Ovary (tissue), 10 donors: ENCODE measurements at places on chromosomes 2 and 18.

DNA sequence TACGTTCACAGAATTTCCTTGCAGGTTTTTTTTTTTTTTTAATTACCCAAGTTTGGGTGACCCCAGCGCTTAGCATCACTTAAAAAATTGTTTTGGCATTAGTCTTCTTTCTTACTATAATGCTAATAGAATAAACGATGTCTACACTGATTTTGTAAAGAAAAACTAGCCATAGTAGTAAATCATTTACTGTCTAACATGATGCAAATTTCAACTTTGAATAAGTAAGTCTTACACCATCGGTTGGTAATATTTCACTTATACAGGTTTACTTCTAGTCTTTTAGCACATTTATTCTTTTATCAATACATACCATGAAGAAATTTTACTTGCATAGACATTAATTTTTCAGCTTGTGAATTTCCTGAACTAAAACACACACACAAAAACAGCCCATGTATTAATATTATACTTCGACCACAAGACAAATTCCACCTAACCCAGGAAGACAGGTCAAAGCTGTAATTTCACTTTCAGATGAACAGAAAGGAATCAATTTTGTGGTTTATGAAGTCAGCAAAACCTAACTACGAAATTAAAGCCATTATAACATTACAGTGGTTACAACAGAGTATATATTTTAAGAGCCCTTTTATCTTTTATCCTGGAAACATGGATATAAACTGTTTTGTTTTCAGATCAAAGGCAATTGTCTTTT lies 1.9 kb downstream of the YES1 start:
- no peak for DNase-seq

DNA sequence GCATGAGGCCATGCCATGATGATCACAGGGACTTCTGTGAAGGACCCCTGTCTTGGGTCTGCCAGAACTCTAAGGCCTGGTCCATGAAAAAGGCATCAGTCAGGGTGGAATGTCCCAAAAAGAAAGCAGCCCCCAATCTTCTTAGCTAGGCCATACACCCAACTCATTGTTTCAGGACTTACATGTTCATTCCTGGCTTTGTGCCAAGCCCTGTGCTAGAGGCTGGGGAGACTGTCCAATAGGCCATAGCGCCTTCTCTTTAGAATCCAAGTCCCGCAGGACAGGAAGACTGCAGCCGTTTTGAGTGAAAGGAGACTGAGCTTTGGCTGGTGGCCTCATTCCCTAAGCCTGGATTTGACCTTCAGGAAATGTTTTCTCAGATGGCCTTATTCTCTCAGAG lies 247.3 kb downstream of the PRKCE start:
- DNase-seq: no peak

DNA sequence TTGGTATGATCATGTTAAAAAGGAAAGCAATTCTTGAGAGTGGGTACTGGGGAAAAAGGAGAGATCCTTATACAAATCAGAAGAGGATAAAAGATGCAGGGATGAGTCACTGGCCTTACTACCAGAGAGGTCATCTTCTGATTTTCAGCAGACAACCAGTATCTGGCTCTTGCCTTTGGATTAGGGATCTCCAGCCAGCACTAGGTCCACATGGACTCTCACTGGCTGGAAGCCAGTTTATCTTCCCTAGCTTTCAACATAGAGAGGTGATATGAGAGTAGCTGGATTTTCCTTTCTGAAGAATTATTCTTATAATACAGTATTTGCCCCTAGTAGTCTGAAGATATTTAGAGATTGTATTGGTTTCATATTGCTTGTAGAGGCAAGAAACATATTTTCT lies 30.2 kb downstream of the CERKL start:
- no peak for DNase-seq

DNA sequence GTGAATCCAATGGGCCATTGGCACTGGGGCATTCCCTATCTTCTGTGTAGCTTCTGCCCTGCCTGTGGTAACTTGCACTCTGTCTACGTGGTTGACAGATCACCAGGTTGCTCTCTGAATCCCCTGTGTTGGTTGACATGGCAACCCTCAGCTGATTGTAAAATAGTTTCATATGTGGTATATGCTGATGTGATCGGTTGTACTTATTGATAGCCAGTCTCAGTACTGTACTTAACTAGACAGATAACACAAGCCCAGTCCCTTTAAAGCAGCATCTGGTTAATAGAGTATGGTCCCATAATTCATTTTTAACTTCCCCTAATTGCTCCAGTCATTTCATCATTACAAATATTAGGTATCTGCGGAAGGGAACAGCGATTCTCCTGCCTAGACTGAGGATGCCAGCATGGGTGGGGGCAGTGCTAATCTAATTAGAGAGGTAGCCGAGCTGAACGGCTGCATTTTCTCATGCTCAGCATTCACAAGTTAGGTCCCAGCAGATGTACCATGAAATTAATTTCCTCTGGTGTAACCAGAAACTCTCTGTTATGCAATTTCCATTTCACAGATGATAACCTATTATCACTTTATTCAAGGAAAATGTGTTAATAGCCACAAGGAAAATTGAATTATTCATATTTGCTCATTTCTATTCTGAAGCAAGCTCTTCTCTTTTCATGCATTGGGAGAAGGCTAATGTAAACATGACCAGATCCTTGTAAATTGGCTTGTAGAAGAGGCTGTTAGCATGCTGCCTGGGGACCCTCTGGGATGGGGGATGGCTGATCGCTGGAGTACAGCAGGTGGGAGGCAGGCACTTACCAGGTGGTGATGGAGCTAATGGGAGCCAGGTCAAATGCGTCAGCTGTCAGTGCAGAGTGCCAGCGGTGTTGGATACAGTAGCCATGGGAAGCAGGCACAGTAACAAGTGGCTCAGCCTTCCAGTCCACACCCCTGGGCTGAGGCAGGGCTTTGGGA lies 608.3 kb downstream of the GALR1 start:
- no peak for DNase-seq

GRCh38 chr18:24539866-24540617 lies 79.6 kb downstream of the HRH4 start:
- no peak for DNase-seq

GRCh38 chr18:59208602-59209125 lies 11.3 kb upstream of the GRP start:
- no peak for DNase-seq

GRCh38 chr18:21099442-21099841 lies 12.2 kb downstream of the ROCK1 start:
- DNase-seq: no peak

GRCh38 chr2:179518830-179519229 lies 254.2 kb upstream of the SESTD1 start:
- DNase-seq: peak; percentile 42

GRCh38 chr2:231037731-231038482 lies 584 bp downstream of the C2orf72 start:
- no peak for DNase-seq

- no peak for DNase-seq
Measured at GRCh38 chr2:63993871-63994270, 25.4 kb downstream of the VPS54 start.

GRCh38 chr2:135258193-135258592 lies 206.1 kb downstream of the RAB3GAP1 start:
- no peak for DNase-seq

DNA sequence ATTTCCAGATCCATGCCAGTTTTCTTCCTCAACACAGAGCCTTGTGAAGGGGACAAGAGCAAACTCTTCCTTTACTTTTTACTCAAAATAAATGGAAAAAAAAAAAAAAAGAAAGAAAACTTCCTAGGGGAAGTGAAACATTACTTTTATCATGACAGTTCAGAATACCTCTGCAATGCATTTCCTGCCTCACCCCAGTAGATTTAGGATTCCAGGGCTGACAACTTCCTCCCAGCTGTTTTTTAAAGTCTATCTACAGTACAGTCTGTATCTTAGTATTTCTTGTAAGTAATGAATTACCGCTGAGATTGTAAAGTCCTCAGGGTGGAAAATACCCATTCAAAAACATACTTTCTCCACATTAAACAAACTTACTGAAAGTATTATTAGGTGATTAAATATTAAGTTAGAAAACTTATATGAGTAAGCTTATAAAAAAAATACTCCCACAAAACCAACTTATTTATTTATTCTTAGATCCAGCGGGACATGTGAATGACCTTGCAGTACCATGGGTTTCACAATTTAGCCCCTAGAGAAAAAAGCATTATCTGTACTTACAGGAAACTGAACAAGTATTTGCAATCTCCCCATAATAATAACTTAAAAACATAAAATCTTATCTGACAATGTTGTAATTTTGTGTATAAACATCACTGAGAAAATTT lies 117.7 kb downstream of the RBMS1 start:
- no peak for DNase-seq

GRCh38 chr18:33146014-33146413 lies 294.5 kb downstream of the CCDC178 start:
- no peak for DNase-seq

GRCh38 chr2:16707014-16707623 lies 41.5 kb upstream of the CYRIA start:
- DNase-seq: no peak

DNA sequence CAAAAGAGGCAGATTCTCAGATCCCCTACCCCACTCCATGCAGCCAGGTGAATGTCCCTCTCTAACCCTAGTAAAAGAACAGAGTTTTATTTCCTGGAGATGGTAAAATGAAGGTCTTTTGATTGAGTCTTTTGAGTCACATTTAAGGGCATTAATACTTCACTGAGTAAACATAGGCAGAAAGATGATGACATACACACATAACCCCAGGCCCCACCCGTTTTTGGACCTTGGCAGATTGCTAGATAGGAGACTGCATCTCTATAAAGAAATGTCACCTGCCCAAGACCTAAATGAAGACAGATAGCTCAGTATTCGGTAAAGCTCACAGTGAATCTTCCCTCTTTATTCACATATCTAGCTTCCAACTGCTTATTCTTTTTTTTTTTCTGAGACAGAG lies 28.3 kb upstream of the PEX13 start:
- no peak for DNase-seq

GRCh38 chr2:118231759-118232158 lies 143.5 kb downstream of the INSIG2 start:
- no peak for DNase-seq

DNA sequence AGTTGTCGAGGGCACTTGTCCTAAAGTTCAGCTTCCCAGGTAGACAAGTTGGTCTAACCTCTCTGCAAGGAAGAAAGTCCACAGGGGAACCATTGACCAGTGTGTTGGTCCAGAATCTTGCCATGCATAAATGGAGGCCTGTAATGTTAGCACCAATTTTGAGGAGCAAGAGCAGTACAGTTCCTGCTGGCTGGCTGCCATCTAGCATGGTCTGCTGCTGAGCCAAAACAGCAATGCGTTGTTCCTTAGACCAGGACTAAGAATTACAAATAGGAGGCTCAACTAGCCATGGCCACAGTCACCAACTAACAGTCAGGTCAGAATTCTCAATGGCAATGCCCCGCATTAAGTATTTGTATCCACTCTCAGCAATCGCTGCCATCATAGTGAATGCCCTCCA lies 72.8 kb upstream of the WIPF1 start:
- DNase-seq: no peak

- no peak for DNase-seq
Measured at GRCh38 chr2:2960441-2961133, 417.0 kb downstream of the EIPR1 start.

GRCh38 chr2:96961210-96961950 lies 25.0 kb downstream of the FAM178B start:
- no peak for DNase-seq

- DNase-seq: peak; percentile 81
Measured at GRCh38 chr2:222993920-222994650, 57.9 kb upstream of the KCNE4 start.

DNA sequence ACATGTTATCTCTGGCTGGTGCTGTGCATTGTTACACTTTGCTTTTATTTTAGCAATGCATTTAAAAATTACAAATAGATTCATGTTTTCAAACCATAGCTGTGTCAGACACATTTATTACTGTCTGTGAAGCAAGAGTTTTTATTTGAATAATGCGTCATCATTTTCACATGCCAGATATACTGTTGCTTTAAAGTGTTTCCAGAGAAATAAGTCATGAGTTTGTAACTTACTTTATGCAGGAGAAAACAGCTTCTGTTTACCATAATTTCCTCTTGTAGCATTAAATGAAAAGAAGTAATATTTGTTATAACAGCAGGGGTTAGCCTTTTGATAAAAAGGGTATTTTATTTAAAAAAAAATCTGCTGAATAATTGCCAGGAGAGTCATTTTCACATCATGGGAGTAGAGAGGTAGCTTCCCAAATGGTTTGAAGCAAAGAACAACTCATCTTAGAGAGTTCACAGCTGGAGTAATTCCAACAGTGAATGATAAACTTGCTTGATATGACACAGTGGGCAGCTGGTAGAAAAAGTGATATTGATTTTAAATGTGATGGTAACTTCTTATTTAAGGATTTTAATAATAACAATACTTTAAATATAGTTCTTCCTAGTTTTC lies 1274.5 kb upstream of the CRIM1 start:
- no peak for DNase-seq

DNA sequence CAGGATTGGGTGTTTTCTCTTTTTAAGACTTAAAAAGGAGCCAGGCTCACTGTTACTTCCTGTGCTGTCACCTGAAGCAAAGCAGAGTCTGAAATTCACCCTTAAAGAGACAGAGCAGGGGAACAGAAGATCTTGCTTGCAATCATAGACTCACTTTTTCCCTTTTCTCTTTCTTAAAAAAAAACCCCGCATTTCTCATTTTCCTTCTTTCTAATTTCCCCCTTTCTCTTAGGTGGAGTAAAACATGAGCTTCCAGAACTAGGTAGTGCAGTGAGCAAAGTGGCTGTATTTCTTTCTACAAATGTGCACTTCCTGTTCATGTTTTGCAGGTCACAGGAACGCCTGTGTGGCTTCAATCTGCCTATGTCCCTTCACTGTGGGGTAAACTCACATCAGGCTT lies 381.2 kb downstream of the LPIN1 start:
- DNase-seq: no peak

GRCh38 chr2:26605195-26605998 lies 35.8 kb downstream of the CIB4 start:
- DNase-seq: peak; percentile 21

- no peak for DNase-seq
Measured at GRCh38 chr2:28684142-28684858, 67.3 kb upstream of the PPP1CB start.

DNA sequence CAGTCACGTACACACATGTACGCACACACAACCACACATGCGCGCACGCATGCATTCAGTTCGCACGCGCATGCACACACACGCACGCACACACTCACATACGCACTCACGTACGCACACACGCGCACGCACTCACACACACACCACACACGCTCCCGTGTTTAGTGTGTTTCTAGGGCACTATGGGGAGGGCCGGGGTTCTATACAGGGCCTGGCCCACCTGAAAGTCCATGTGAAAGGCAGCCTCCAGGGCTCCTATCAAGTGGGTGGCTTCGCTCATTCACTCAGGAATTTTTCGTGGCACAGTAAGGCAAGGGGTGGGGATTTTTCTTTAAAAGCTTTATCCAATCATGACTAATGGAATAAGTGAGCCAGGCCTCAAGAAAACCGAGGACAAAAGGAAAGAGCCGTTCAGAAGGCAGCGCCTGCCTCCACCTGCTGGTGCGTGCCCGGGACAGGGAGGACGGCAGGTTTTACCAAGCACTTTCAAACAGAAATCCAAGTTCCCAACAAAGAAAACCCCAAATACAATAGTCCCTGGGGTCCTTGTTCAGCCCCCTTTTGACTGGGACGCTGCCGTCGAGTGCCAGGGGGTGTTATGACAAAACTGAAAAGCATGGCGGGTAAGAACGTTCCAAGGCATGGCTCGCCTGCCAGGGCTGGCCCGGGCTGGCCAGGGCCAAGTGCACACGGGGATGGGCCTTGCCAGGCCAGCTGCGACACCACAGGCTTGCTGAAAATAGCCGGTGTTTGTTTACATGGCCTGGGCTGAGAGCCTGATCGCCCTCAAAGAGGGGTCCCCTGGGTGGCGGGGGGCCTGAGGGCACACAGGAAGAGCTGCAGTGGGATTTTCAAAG lies 110.0 kb downstream of the HDAC4 start:
- DNase-seq: peak; percentile 35

GRCh38 chr2:109402980-109403840 lies 210.6 kb downstream of the SEPTIN10 start:
- no peak for DNase-seq
